LNCaP clone FGC (cell line): ENCODE measurements at places on chromosomes 3 and 15.

GRCh38 chr3:192929146-192929545 lies 11.5 kb upstream of the MB21D2 start:
- DNase-seq = no peak

- no peak for DNase-seq
Measured at GRCh38 chr3:128587391-128587790, 63.2 kb downstream of the RPN1 start.

- no peak for DNase-seq
Measured at GRCh38 chr15:66496951-66497501, 536 bp downstream of the SNAPC5 start.

DNA sequence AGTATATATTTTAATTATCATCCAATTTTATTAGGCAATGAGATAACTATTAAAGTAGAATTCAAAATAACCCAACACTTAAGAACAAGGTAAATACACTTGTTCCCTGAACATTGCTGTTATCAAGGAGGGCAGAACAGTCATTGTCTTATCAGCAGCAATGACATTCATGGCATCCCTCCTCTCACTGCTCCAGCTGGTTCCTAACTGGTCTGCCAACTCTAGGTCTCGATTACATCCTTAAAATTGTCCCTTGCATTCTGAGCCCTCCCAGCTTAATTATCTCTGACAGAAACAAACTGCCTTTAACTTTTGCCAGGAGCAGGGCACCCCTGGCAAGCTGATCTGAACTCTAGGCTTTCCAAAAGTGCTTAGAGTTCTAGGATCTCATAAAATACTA lies 14.0 kb upstream of the DYNC1LI1 start:
- no peak for DNase-seq

DNA sequence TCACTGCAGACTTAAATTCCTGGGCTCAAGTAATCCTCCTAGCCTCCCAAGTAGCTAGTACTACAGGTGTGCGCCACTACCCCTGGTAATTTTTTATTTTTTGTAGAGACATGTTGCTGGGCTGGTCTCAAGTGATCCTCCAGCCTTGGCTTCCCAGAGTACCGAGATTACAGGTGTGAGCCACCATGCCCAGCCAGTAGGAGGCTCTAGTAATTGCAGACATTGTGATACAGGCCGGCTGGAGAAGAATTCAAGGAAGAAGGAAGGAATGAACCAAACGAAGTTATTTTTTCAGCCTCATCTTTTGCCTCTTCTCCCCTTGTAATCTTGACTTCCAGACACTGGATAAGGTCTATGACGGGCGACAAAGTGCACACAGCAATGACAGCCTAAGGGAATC lies 3.2 kb upstream of the PPP4R2 start:
- DNase-seq = no peak

GRCh38 chr3:17088602-17089313 lies 204.0 kb downstream of the PLCL2 start:
- no peak for DNase-seq

DNA sequence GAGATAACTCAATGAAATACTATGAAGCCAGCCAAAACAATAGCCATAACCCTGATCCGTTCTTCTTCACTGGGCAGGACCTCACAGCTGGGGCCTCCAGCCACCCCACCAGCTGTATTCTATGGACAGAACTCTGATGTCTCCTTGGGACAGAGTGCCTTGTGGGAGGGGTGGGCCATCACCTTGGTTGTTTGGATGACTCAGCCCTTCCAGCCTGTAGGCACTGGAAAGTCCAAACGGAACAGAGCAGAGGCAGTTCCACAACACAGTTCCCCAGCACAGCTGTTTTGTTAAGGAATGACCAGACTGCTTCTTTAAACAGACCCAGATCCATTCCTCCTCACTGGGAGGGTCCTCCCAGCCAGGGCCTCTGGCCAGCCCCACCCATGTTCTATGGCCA lies 31.9 kb upstream of the ZBED2 start:
- no peak for DNase-seq

GRCh38 chr3:78529601-78530000 lies 1238.2 kb downstream of the ROBO1 start:
- DNase-seq = no peak

DNA sequence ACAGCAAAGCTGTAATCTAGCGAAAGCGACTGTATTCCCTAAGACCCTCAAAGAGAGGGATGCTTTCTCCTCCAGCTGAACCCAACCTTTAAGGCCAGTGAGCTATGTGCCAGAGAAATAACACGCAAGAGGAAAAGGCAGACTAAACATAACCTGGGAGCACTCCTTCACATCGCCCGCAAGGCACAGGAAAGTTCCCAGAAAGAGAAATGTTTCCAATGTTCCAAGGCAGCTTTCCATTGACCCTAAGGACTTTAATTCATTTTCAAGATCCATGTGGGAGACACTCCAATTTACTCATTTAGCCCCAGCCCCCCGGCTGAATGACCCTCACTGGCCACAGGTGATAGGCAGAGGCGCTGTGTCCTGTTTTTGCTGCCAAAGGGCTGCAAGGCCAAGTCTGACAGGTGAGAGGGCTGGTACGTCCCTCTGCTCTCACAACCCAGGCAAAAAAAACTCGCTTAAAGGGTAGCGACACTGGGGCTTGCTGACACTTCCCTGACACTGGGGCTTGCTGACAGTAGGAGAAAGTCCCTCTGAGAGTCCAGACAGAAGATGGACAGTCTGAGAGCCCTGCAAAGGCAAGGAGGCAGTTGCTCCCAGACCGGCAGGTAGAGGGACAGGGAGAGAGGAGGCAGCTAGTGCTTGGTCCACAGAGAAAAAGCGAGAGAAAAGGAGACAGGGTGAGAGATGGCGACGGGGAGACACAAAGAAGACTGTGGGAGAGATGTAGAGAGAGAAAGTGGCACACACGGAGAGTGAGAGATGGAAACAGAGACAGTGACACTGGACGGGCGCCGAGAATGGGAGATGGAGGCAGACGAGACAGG lies 702 bp downstream of the ARHGEF3 start:
- no peak for DNase-seq

- no peak for DNase-seq
Measured at GRCh38 chr15:31051496-31052080, 49.9 kb downstream of the TRPM1 start.

GRCh38 chr3:173800154-173800553 lies 402.6 kb downstream of the NLGN1 start:
- no peak for DNase-seq

DNA sequence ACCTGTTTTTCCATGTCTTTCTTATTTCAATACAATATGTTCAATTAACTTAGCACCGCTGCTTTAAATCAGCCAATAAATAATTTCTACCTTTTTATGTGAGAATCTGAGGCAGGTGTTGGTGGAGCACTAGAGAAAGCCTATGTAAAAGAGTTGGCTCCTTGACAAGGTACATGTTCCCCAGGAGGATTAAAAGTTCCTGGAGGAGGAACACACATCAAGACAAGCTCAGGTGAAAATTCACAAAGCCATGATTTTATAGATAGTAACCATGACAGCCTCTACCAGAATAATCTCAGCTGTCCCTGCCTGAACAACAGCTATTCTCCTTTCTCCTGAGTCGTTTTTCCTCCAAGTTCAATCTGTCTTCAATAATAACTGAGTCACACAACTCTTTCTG lies 3.4 kb upstream of the ZBED2 start:
- peak; percentile 84 for DNase-seq

- no peak for DNase-seq
Measured at GRCh38 chr15:99976811-99977271, 243.6 kb upstream of the LYSMD4 start.

- DNase-seq = peak; percentile 35
Measured at GRCh38 chr3:131107637-131108433, 81.2 kb downstream of the NEK11 start.

DNA sequence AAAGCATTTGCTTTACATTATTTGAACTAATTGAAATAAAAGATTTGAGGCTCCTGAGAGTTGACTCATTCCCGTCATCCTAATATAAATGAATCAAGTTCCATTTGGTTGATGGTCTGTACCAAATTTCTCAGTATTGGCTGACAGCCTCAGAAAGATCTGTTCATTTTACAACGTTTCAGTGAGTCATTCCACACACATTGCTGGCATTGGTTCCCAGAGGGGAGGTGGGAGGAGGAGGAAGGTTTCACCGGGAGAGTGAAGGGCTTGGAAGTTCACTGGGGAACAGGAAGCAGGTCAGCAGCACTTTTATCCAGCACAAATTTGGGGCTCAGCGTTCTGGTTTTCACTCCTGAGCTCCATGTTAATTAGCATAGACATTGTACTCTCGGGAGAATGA lies 176.7 kb upstream of the CADPS start:
- DNase-seq = no peak

DNA sequence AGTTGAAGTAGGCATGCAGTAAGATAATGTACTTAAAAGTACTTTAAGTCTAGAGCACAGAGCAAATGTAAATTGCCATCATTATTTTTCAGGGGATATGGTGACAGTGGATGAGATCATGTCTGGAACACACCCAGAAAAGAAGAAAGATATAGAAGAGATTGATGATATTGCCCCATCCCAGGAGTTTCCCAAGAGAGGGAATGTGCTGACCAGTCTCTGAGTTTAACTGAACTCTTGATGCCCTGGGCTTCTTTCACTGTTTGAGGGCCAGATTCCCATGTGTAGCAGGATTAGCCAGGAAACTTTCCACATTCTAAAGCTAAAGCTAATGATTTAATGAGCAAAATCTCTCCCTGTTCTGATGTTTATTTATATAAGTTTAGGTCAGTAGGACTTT lies 366.8 kb upstream of the UMPS start:
- DNase-seq = no peak

DNA sequence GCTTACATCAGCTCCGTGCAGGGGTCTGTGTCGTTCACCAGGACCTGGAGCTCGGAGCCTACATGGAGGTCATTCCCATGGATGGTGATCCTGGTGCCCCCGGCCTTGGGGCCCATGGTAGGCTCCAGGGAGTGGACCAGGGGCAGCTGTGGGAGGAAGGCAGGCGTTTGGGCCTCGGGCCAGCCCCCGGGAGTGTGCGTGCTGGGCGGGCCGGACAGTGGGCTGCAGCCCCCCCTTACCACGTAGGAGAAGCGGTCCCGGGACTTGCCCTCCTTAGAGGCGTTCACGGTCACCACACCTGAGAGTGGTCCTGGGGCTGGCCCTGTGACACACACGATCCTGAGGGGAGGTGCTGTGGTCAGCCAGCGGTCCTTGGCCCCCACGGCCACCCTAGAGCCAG lies 29.6 kb downstream of the H1-8 start:
- no peak for DNase-seq

GRCh38 chr3:195082811-195083210 lies 188.1 kb downstream of the XXYLT1 start:
- no peak for DNase-seq

GRCh38 chr15:39435244-39435643 lies 145.6 kb upstream of the THBS1 start:
- no peak for DNase-seq
